GM12864 (cell line): ENCODE measurements at places on chromosomes 13 and 19.

- no peak for DNase-seq
These were observed 792.6 kb upstream of the SLITRK6 start for GRCh38 chr13:86591862-86592261.

DNA sequence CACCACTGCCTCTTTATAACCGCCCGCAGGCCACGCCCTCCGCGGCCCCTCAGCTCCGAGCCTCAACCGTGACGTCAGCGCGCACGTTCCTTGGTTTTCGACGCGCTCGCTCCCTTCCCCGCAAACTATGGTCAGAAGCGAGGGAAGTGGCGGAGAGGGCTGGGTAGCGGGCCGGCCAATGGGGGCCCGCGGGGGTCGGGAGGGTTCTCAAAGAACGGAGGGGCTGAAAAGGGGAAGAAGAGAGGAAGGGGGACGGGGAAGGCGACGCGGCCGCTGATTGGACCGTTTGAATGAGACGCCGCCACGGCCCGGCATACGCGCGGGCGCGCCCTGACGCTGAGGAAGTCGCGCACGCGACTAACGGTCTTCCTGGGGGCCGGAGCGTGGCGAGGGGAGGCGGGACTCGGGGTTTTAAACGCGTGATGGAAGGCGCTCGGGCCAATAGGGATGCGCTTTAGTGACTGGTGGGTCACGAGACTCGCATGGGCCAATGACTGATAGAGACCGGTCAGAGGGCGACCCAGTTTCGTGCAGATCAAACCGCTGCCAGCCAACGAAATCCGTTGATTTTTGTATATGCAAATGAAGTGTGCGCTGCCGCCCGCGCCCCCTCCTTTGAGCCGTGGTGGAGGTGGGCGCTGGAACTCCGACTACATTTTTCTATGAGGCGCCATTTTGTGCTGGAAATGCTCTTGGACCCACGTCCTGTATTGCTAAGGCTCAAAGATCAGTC lies 378 bp upstream of the UBE2S start:
- peak; percentile 99 for DNase-seq

- DNase-seq: no peak
These were observed 50.7 kb downstream of the NDFIP2 start for GRCh38 chr13:79531542-79532254.

- no peak for DNase-seq
These were observed 117.7 kb downstream of the COL4A2 start for GRCh38 chr13:110424569-110425443.

GRCh38 chr19:42201489-42202289 lies 15.8 kb downstream of the DEDD2 start:
- DNase-seq: peak; percentile 59

GRCh38 chr13:101453784-101454201 lies 1.3 kb downstream of the ITGBL1 start:
- no peak for DNase-seq

DNA sequence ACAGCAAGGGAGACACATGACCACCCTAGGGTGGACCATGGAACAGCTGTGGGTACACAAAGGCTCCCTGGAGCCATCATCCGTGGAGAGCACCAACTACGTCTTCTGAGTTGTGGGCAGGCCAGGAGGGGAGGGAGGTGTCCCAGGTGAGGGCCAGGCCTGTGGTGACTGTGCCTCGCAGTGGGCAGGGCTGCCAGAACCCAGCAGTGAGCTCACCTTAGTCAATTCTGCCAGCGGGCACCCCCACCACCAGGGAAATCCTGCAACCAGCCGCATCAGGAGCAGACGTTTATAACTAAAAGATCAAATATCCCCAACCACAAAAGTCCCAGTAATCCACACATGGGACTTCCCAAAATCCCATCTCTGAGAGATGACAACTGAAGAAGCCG lies 19.6 kb downstream of the ELL start:
- DNase-seq: no peak

- DNase-seq: no peak
These were observed 25.9 kb downstream of the RCN3 start for GRCh38 chr19:49553451-49554271.

DNA sequence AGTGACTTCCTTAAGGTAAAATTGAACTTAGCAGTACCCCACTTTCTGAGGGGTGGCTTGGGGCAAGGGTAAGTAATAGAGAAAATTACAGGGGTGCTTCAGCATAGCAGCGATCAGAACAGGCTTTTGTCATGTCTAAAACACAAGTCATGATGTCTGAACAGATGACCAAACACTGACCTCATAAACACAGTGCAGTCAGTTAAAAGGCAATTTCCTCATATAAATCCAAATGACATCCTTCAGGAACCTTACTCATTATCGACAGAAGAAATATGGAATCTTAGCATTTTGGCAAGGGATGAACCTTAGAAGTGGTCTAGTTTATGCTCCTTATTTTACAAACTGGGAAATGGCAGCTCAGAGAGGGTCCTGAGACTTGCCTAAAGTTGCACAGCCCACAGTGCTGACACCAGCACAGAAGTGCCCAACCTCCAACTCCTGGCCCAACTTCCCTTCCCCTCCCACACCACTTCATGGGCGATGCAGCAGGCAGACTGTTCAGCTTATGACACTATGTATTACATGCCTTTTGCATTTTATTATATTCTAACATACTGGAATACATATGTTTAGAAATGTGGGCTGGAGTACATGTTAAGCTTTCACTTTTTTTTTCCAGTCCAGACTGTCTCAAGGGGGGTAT lies 3.6 kb downstream of the GJA3 start:
- DNase-seq: no peak

DNA sequence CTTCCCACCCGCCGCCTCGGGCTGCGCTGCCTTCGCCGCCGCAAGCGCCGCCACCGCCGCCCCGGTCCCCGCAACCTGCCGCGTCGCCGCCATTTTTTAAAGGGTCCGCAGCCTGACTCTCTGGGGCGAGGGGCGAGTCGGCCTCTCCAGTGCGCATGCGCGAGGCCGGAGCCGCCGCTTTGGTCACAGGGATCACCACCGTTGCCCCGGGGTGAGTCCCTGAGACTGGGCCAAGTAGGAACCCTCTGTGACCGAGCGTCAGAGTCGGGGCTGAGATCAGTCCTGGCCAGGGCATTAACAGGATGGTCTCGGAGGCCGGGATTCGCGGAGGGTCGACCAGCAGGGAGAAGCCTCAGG lies 42.6 kb downstream of the ZNF146 start:
- no peak for DNase-seq

GRCh38 chr19:6392221-6393073 lies 517 bp downstream of the GTF2F1 start:
- no peak for DNase-seq

GRCh38 chr19:3187662-3188511 lies 2.2 kb downstream of the NCLN start:
- DNase-seq: no peak

GRCh38 chr13:51231456-51231855 lies 9.3 kb downstream of the FAM124A start:
- no peak for DNase-seq

- DNase-seq: no peak
These were observed 208.5 kb downstream of the PCCA start for GRCh38 chr13:100297413-100297812.

GRCh38 chr19:49387936-49388372 lies at the start of gene KASH5:
TSS of gene KASH5 (plus strand) at chr19:49388249. CDS start at chr19:49390884, 2,635 bp downstream.
- DNase-seq: no peak

- no peak for DNase-seq
These were observed 7.5 kb upstream of the SDHAF1 start for GRCh38 chr19:35987571-35987896.

DNA sequence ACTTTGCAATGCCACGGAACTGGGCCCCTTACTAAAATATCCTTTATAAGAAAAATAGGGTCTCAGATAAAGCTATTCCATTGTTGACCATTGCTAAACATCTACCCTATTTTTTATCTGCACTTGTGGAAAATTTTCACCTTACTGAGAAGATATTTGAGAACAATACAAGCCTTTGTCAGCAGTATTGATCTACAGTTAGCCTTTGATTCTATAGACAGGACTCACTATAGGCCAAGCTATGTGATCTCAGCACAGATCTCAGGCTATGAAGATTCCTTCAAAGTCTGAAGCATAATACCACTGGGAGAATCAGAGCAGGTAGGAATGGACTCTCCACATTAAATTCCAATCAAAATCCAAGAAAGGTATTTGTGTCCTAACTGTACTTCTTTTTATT lies 1099.7 kb downstream of the DIAPH3 start:
- DNase-seq: no peak

- DNase-seq: no peak
These were observed 512 bp downstream of the RPS19 start for GRCh38 chr19:41860419-41861115.

DNA sequence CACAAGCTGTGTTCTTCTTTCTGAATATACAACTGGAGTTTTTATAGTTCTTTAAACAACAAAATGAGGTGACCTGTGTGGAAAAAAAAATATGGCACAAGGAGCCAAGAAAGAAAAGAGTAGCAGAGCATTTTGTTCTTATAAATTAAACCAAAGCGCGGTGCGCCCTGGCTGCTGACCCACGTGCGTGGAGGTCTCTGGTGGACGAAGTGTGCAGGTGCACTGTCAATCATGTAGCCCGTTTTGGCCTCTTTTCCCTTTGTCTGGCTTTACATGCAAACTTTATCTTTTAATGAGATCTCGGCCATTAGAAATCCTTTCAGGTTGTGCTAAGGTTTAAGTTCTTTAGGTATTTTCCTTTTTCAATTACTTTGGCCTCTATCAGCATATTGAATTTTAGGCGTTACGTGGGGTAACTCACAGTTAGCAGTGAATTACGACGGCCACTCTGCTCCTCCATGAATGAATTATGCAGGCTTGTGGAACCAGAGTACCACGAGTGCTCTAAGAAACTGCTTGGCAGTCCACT lies 443.9 kb upstream of the SLC10A2 start:
- DNase-seq: no peak

GRCh38 chr19:38376576-38376975 lies 2.2 kb downstream of the PSMD8 start:
- DNase-seq: no peak

DNA sequence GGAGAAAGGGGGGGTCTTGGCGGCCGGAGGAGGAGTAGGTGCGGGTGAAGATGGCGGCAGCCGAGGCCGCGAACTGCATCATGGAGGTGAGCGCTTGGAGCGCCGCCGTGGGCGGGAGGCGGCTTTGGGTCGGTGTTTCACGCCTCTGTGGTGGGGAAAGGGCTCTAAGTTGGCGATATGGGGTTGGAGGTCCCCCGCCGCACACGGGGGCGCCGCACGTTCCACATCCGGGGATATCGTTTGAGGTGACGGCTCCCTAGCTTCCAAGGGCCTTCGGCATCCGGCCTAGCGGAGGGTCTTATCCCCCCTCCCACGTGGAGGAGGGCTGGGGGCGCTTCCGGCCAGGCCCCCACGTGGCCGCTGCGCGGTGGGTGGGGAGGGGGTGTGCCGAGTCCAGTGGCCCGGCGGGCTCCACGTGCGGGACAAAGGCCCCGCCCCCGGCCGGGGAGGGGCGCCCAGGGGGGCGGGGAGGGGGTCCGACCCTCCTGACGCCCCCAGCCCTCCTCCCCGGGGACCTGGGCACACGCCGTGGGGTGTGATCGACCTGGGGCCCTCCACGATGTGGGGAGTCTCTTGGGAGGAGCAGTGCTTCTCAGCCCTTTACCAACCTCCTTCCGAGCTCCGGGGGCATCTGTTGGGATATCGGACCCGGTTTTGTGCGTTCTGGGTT lies at the start of gene PRMT1:
TSS of gene PRMT1 (plus strand) at position 41 of the 670 bp plus-strand sequence. CDS start at position 51, 10 bp downstream.
- DNase-seq: no peak

DNA sequence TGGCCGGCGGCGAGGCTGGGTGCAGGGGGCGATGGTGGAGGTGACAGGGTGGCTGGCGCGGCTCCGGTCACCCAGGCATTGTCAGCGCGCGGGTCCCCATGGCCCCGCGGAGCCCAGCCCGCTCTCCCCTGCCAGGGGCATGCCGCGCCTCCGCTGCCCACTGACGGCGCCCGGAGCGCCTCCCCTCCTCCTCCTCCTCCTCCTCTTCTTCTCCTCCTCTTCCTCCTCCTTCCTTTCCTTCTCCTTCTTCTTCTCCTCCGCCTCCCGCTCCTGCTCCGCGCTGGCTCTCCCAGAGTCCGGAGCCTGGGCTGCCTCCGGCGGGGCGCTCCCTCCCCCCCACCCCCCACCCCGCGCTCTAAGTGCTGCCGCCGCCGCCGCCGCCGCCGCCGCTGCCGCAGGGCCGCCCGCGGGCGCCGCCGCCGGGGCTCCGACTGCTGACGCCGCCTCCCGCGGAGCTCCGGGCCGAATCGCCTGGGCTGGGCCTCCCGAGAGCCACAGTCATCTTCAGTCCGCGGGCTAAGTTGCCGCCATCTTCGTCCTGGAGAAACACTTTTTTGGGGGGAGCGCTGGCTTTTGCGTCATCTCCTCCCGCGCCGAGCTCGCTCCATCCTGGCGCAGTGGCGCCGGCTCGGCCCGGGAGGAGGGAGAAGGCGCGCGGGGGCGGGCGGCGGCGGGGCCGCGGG lies 348.3 kb downstream of the LIG4 start:
- DNase-seq: no peak

- no peak for DNase-seq
These were observed 941 bp downstream of the MYPOP start for GRCh38 chr19:45901432-45901911.

DNA sequence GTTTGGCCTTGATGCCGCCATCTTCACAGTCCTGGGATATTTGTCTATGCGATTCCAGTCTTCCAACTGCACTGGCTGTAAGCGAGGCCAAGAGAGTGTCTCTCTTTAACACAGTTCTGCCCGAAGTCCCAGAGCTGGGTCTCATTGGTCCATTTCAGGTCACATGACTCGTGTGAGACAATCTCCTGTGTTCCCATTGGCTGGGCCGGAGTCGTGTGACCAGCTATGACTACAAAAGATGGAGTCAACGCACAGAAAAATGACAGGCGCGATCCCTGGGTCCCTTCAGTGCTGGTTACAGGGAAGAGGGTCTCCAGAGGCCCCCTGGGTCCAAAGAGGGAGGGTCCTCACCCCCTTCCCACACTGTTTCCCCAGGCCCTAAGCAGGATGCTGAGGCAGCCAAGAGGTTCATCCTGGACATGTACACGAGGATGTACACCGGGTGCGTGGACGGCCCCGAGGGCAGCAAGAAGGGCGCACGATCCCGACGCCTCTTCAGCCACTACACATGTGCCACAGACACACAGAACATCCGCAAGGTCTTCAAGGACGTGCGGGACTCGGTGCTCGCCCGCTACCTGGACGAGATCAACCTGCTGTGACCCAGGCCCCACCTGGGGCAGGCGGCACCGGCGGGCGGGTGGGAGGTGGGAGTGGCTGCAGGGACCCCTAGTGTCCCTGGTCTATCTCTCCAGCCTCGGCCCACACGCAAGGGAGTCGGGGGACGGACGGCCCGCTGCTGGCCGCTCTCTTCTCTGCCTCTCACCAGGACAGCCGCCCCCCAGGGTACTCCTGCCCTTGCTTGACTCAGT lies 15.9 kb upstream of the S1PR4 start:
- DNase-seq: no peak

GRCh38 chr13:39451860-39452301 lies 151.1 kb downstream of the LHFPL6 start:
- DNase-seq: peak; percentile 41
